ENCODE measurements at places on chromosomes 5 and 9.
A peak's percentile ranks its signal among the peaks of the same experiment; 100 is the strongest.

DNA sequence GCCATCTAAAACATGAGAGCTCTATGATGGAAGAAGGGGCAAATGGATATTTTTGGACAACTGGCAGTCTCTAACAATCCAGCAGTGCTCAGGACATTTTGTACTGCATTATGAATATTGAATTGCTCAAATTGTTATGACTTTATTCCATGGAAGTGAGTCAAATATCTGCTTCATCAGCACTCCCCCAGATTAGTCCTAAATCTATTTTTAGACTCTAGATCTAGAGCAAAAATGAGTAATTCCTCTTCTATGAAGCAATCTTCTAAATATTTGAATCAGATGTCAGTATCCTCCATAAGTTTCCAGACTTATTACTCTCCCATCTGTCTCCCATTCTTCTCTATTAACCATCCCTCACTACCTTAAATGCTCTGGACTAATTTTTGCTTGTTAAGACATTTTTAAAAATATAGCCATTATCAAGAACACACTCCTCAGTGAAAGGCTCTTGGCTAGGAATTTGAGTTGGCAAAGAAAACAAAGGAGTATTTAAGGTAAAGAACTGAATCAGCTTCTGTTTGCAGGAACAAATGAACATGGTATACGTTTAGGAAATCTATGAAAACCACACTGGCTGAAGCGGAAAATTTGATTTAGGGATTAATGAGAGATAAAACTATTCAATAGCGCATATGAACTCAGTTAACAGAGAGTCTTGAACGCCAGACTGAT lies 300.9 kb downstream of the MCTP1 start:
- no peak for DNase-seq

DNA sequence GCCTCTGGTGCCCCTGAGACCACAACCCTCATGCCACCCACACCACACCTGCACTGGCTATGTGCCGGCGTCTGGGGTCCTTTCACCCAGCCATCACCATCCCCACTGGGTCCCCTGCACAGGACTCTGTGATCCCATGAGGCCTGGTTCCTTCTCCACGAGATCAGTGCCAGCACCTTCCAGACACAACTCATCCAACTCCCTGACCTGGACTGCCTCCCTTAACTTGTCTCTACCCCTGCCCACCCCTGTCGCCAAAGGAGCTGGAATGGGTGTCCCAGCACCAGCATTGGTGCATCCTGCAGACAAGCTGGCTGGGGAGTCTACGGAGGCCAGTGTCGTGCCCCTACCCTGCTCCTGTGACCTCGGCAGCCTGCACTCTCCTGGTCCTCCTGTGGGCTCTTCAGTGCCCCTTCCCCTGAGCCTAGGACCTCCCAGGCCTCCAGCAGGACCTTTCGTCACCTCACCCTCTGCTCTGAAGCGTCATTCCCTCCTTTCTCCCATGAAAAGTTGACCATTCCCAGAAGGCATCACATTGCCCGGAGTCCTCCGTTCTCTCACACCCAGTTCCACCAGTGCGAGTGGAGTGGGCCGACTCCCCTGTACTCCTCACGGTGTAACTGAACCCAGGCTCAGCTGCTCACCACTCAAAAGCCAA lies 87.7 kb downstream of the NSUN2 start:
- DNase-seq, result no peak

DNA sequence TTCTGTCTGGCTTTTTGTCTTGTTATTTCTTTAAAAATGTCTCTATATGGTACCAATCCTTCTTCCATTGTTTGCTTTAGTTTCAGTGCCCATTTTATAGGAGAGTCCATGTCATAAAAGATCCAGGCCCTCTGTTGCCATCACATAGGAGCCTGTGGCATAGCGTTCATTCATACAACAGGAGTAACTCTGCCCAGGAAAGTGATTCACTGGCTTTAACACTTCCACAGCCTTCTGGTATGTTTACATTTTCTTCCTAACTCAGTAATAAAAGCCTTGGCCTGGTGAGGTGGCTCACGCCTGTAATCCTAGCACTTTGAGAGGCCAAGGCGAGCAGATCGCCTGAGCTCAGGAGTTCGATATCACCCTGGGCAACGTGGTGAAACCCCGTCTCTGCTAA lies 519.3 kb upstream of the PTGER4 start:
- DNase-seq, result no peak

DNA sequence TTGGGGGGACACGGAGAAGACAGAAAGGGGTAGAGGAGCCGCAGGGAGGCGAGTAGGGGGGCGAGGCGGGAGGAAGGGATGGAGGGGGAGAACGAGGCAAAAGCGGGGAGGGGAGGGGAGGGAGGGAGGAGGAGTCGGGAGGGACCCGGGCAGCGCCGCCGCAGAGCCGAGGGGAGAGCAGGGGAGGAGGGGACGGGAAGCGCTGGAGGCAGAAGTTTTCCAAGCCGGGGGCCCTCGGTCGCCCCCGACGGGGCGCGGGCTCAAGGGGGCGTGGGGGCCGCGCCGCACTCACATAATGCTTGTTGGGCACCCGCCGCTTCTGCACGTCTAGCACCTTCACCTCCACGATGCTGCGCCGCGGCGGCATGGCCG lies 353 bp downstream of the SH3PXD2B start:
- peak; percentile 47 for DNase-seq

- DNase-seq, result no peak
These were observed 246.5 kb downstream of the SYK start for GRCh38 chr9:91047993-91048607.

DNA sequence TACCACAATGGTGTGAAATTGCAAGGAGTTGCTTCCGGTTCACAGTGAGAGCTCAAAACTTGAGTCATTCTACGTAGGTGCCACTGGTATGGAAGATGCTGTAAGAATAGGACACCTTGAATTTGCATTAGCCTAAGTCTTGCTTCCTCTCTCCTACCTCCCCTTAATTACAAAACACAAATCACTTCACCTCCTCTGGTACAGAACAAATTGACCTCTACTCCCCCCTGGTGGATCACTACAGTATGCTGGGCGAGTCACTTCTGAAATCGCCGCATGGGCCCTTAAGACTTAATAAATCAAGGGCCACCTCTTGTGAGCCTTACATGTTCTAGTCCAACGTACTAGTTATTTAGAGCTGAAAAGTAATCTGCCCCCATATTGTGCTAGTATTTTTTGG lies 145.3 kb upstream of the SMARCA2 start:
- DNase-seq, result no peak

GRCh38 chr9:100355561-100355960 lies 2.8 kb upstream of the TEX10 start:
- DNase-seq, result no peak

DNA sequence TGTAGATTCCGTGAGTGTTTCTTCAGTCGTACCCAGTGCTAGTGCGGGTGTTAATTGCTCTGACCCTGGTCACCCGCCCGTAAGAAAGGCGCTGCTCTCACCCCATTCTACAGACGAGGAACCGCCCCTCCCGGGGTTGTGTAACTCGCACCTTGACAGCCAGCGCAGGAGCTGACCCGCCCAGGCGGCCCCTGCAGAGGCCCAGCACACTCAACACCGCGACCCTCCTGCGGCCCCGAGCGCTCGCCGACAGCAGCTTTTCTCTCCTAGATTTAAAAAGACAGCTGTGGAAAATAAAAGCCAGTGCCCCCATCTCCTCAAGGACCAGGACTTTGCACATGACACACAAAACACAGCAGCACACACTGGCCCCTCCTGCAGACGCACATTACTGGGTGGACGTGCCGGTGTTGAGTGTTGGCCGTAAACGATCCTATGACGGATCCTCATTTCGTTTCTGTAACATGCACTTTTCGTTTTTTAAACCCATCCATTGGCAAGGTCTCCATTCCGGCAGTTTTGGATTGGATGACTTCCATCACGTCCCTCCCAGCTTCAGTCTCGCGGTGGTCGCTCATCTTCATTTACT lies 22.9 kb downstream of the OR2V2 start:
- no peak for DNase-seq

GRCh38 chr9:127131871-127132270 lies 9.4 kb upstream of the ANGPTL2 start:
- DNase-seq, result no peak

GRCh38 chr5:131260895-131261294 lies 3.0 kb upstream of the CDC42SE2 start:
- DNase-seq, result no peak

- DNase-seq, result no peak
These were observed 32.5 kb downstream of the LEAP2 start for GRCh38 chr5:132905938-132906337.

GRCh38 chr5:33891788-33892619 lies at the start of gene ADAMTS12:
TSS of gene ADAMTS12 (minus strand) at chr5:33891990. CDS start at chr5:33891856, 134 bp downstream.
- DNase-seq, result no peak

DNA sequence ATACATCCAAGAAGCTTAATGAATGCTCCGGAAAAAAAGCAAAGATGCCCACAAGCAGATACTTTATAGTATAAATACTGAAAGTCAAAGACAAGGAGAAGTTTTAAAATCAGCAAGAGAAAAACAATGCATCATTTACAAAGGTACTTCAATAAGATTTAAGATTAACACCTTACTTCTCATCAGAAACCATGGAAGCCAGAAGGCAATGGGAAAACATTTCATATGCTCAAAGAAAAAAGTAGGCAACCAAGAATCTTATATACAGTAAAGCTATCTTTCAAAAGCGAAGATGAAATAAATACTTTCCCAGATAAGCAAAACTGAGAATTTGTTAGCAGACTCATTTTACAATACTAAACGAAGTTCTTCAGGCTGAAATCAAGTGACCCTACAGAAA lies 51.1 kb downstream of the ABHD17B start:
- no peak for DNase-seq

DNA sequence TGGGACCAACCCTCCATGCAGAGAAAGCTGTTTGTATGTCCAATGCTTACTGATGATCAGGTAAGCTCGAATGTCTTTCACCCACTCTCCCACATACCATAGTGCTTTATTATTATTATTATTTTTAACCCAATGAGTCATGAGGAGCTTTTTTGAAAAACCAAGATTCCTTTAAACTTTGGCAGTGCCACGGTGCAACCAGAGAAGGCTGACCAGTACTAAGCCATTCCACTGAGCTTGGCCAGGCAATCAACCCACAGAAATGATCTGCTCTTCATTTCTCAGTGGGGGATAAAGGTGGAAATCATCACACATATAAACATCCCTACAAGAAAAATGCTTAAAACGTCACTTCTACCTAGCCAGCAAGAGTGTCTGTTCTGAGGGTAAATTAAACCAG lies 35.5 kb downstream of the JAKMIP2 start:
- DNase-seq, result no peak

DNA sequence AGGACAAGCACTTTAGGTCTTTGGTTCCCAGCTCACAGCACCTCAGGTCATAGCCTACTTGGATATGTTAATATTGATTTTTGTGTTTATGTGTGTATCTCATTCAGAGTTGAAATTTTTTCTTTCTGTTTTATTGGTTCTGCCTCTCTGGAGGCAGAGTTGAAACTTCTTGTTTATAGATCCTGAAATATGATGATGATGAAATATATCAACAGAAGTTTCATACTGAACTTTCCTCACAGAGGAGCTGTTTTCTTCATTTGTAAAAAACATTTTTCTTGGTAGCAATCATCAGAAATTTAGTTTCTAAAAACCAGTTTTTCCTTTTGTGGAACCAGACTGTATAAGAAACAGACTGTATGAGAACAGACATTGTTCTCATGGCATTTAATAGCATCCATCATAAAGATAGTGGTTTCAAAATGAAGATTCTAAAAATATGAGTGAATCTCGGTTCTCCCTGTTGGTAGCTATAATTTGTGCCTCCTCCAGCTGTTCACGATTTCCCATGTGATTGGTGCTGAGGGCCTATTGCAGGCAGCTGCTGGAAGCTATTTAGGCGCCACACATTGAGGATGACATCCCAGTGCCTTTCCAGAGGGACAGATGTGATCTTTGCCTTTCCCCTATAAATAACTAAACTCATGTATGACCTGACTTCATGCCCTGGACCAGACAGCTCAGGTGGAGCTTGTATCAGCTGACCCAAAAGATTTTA lies 39.5 kb upstream of the CFAP157 start:
- no peak for DNase-seq

- DNase-seq, result no peak
These were observed at the start of gene FST for GRCh38 chr5:53480416-53481158. TSS of gene FST (plus strand) at chr5:53480629. CDS start at chr5:53480792, 163 bp downstream.

- peak; percentile 90 for DNase-seq
These were observed 1.1 kb upstream of the ZSWIM6 start for GRCh38 chr5:61330845-61331406.

DNA sequence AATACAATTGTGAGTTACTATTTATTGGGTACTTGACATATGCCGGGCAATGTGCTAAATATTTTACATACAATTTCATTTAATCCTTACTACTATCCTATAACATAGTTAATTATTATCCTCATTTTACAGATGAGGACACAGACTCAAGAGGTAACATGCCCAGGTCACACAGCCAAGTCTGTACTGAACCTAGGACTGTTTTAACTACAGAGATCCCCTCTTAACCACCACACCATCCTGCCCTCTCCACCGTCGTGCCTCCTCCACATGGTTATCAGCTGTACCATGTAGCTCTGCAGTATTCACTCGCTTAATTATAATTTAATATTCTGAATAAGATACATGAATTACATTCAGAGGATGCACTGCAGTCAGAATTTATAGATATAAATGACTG lies 5.3 kb downstream of the RAB14 start:
- no peak for DNase-seq

DNA sequence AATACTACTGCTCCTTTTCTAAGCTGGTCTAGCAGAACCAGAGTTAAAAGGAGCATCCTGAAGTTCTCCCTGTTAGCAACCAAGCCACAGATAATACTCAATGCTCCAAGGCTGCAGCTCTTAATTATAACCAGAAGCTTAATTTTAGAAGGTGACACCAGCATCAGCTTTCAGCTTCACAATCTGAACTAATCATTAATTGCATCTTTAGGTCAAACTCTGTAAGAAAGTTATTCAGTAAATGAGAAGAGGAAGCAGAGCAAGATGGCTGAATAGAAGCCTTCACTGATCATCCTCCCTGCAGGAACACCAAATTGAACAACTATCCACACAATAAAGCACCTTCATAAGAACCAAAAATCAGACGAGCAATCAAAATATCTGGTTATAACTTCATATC lies 38.5 kb downstream of the APBA1 start:
- no peak for DNase-seq

GRCh38 chr5:87899208-87899661 lies 369.4 kb downstream of the TMEM161B start:
- no peak for DNase-seq

- no peak for DNase-seq
These were observed 63.0 kb downstream of the C5orf15 start for GRCh38 chr5:133905424-133905823.

DNA sequence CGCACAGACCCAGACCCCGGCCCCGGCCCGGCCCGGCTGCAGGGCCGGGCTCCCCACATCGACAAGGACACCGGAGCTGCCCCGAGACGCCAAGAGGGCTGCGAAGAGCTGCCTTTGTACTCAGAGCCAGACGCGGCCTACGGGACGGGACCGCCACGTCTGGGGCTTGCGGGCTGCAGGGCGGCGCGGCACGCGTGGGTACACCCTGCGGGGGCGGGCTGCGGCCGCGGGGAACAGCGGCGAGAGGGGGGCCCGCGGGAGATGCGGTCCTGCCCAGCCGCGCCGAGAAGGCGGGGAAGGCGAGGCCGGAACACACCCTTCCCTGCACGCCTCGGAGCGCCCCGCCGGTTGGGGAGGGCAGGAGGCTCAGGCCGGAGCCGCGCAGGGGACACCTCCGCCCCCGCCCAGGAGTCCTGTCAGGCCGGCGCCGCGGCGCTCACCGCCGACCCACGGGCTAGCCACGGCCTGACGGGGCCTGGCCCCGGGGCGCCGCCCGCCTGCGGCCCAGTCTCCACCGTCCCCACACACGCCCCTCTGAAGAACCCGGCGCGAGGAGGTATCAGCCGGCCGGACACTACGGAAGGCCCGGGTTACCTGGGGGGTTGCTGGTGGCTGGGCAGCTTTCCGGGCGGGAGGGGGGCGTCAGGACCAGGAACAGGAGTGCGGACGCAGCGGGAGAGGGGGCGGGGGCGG lies 478 bp downstream of the RAB14 start:
- peak; percentile 78 for DNase-seq

GRCh38 chr5:146193285-146193684 lies 10.1 kb upstream of the RBM27 start:
- no peak for DNase-seq
